Cortex of kidney (tissue), 1 donor: ENCODE measurements at places on chromosomes 7 and 10.

DNA sequence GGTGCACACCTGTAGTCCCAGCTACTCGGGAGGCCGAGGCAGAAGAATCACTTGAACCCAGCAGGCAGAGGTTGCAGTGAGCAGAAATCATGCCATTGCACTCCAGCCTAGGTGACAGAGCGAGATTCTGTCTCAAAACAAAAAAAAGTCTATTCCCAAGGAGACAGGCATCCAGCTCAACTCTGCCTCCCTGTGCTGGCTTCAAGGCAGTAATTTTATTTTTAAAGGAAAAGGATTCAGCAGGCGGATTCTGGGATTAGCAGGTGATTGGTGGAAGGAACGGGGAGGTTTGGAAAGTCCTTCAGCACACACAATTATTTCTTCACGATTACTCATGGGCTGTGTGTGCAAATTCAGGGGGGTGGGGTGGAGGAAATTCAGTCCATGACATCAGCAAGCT lies 242.9 kb downstream of the PAXIP1 start:
- DNase-seq, result no peak

GRCh38 chr7:5213286-5213645 lies 23.2 kb downstream of the WIPI2 start:
- DNase-seq, result no peak

DNA sequence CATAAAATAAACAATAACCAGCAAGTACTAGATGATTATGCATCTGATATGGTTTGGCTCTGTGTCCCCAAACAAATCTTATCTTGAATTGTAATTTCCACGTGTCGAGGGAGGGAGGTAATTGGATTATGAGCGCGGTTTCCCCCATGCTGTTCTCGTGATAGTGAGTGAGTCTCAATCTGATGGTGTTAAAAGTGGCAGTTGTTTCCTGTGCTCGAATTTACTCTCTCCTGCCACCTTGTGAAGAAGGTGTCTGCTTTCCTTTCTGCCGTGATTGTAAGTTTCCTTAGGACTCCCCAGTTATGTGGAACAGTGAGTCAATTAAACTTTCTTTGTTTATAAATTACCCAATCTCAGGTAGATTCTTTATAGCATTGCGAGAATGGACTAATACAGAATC lies 15.1 kb downstream of the CNTNAP2 start:
- DNase-seq, result no peak

DNA sequence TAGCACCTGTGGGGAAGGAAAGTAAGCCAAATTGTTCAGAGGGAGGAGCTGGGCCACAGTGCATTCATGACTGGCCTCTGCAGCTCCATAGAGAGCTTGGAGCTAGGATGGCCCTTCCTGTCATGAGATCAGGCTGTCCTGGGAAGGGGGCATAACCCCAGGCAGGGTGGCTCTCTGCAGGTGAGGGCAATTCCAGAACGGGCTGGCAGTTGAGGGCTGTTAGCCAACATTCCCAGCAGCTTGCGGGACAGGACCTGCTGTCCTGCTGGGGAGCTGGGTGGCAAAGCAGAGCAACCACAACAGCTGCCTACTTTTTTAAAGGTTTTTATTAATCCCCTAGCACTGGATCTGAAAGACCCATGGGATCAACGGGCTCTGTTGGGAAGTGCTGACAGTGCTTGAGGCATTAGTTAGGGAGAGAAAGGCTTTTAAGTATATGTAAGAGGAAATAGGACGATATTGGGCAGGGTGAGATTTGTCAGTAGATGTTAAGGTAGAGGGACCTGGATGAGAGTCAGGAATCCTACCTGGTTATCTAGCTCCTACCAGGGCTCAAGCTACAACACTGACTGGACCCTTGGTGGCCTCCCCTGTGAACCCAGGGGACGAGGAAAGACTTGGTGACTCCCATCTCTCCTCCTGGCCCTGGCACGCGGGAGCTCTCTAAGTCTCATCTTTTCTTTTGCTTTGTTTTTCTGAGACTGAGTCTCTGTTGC lies 77.8 kb downstream of the NAMPT start:
- DNase-seq, result no peak
